ENCODE measurements at places on chromosomes 3 and 15. TPM values are rescaled to one million over a fixed set of nuclear protein-coding genes. Genes with fewer than 3 reads are reported as not detected.

The GALNT15 gene
- total RNA-seq: not detected

The SLC2A2 gene
- not detected for total RNA-seq

The ACTRT3 gene
- total RNA-seq: 4.1 TPM

The MNS1 gene
- total RNA-seq: 4.3 TPM

The ACTR8 gene
- 22.3 TPM for total RNA-seq

The CHRD gene
- total RNA-seq: not detected

The AGTR1 gene
- 0.15 TPM for total RNA-seq

The COLQ gene
- 1.5 TPM for total RNA-seq

The SPESP1 gene
- not detected for total RNA-seq

The MAN2C1 gene
- 120 TPM for total RNA-seq

The SLC9C1 gene
- not detected for total RNA-seq

The HYKK gene
- 2.9 TPM for total RNA-seq

The WHAMM gene
- total RNA-seq: 4.5 TPM

The RAB6B gene
- total RNA-seq: 0.75 TPM

The MASP1 gene
- 0.07 TPM for total RNA-seq

The MAGEL2 gene
- total RNA-seq: not detected

The DAZL gene
- total RNA-seq: 0.04 TPM

The PSTPIP1 gene
- not detected for total RNA-seq

The ATP13A5 gene
- total RNA-seq: not detected

The GOLGA6B gene
- 0.11 TPM for total RNA-seq

The RBP2 gene
- not detected for total RNA-seq

The GREM1 gene
- 1.6 TPM for total RNA-seq

The CCR8 gene
- not detected for total RNA-seq

The ROBO1 gene
- total RNA-seq: 35.5 TPM

The EPHA3 gene
- 0.33 TPM for total RNA-seq

The CFAP100 gene
- total RNA-seq: not detected

The CCDC71 gene
- total RNA-seq: 27.7 TPM

The CCDC39 gene
- not detected for total RNA-seq

The RTP1 gene
- not detected for total RNA-seq

The SCAANT1 gene
- total RNA-seq: not detected

The STXBP5L gene
- not detected for total RNA-seq

The PPP1R14D gene
- 0.33 TPM for total RNA-seq

The RTP4 gene
- total RNA-seq: 0.11 TPM

The CPA3 gene
- total RNA-seq: not detected

The ALG1L2 gene
- total RNA-seq: not detected

Data from PC-3 (cell line).